ENCODE measurements at places on chromosomes 11 and 22.

- DNase-seq: no peak
Measured at GRCh38 chr11:128927683-128928336, 14.9 kb downstream of the TP53AIP1 start.

GRCh38 chr22:33272180-33272579 lies 214.0 kb upstream of the SYN3 start:
- no peak for DNase-seq

GRCh38 chr22:23504516-23504915 lies 75.6 kb downstream of the IGLL1 start:
- no peak for DNase-seq

DNA sequence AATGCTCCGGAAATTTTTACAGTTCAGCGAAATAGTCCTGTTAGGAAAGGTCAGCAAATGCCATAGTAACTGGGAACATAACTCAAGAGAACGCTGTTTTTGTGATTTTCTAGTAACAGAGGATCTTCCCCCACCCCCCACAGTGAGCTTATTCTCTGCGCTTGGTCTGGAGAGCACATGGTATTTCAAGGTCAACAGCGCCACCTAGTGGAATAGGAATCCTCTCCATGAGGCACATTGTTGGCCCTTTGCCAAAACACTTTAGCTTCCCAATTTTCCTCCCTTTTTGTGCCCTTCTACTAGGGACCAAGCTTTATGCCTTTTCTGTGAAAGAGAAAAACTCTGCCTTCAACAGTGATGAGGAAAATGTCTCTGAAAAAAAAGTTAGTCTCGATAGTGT lies 13.2 kb upstream of the OR4C12 start:
- peak; percentile 14 for DNase-seq
